ENCODE measurements at places on chromosomes 2 and 18.

- DNase-seq, result no peak
Measured at GRCh38 chr2:7986431-7986830, 695.4 kb upstream of the ID2 start.

DNA sequence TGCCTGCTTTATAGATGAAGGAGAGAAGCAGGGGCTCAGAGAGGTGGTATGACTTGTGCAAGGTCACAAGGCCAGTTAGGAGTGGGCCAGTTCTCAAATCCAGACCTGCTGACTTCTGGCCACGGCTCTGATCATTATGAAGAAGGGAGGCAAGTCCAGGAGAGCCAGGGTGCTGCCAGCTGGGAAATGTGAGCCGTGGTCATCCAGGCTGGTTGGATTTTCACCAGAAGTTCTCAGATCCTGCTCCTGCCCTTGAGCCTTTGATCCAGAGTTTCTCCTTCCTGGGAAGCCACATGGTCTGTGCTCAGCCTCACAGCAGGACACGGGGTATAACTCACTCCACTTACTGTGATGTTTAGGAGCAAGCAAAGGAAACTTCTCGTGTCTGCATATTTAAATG, 239.9 kb downstream of the KLHL29 start:
- no peak for DNase-seq

DNA sequence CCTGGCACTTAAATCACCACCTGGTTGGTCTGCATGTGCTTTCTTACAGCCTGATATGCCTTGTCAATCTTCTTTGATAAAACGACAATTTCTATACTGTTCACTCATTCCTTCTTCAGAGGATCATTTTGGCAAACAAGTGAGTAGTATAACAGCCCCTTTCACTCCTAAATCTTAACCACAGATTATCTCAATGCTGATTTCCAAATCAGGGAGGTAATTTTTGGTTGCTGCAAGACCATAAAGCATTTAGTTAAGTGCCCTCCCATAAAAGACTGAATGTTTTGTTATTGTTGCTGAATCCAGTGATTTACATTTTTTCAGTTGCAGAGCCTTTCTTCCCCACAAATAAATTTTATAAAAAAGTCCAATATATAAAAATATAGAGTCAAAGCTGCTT, 129.2 kb upstream of the CYP26B1 start:
- no peak for DNase-seq

DNA sequence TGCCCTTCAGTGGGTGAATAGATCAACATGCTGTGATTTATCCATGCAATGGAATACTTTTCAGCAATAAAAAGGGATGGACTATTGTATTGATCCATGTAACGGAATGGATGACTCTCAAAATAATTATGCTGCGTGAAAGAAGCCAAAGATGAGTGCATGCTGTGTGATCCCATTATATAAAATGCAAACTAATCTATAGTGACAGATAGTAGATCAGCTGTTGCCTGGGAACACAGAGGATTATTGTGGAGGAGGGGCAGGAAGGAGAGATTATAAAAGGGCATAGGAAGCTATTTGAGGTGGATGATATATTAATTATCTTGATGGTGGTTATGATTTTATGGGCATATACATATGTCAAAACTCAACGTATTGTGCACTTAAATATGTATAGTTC, 55.5 kb upstream of the ADAM23 start:
- DNase-seq, result no peak
